RWPE2 (cell line): ENCODE measurements at places on chromosomes 2 and 18.

DNA sequence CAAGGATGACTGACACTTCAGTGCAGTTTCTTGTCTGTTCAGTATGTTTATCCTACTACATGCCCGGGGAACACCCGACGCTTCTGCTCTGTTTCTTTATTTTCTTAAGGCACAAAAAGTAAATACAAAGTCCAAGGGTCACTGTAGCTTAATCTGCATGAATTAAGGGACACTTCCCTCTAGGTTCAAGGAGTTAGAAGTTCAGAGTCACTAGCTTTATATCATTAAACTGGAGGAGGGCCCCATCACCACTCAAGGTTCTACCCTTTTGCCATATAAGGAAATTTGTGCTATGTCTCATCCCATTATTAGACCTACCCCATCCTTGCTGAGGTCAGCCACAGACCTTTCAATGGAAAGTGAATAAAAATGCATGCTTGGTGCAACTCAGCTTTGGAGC, 27.6 kb upstream of the RMDN2 start:
- no peak for DNase-seq

DNA sequence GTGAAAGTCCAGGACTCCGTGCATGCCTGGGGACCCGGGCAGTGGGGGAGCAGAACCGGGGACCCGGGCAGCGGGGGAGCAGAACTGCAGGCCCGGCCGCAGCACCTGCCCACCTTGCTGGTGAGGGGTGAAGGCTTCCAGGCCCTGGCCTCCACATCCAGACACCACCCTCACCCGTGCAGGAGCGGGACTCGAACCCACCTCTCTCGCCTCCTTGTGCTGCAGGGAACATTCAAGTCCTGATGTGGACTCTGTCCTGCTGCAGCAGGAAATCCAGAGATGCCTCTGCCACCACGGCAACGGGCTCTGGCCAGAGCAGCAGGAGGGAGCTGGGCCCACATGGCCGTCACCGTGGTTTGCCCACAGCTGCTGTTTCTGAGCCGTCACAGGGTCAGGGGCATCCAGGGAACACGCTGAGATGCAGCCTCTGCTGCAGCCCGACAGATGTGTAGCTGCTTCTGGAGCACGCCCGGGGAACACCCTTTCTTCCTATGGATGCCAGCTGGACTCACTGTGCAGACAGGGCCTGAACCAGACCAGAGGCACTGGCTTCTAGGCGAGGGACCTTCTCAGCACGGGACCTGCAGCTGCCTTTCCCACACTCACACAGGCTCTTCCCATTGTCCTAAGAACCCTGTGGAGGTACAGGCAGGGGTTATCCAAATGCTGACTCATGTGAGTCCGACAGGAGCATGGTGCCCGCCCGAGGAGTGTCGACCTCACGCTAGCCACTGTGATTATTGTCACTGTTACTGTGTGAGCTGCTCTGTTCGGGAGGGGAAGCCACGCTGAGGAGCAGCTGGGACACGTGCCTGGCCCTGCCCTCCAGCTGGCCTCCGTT, 89.2 kb upstream of the CTDP1 start:
- DNase-seq = peak; percentile 41

GRCh38 chr2:219298759-219299371, 10.3 kb downstream of the PTPRN start:
- no peak for DNase-seq

DNA sequence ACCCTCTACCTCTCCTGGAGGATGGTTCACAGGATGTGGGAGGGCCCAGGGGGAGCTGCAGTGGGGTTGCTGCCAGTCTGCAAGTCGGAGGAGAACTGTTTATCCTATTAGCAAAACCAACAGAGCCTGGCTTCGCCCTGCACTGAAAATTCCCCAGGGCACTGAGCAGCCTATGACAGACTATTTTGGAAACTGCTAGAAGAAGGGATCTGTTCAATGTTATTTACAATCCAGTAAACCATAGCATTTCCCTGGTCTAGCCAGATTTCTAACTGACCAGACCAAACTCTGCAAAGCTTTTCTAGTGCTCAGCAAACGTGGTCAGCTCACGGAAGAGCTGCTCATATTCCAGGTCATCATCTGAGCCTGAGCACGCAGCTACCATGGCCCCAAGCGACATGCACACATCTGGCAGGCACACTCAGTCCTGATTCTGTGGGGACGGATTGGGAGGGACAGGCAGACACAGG, 64.8 kb upstream of the PID1 start:
- no peak for DNase-seq

DNA sequence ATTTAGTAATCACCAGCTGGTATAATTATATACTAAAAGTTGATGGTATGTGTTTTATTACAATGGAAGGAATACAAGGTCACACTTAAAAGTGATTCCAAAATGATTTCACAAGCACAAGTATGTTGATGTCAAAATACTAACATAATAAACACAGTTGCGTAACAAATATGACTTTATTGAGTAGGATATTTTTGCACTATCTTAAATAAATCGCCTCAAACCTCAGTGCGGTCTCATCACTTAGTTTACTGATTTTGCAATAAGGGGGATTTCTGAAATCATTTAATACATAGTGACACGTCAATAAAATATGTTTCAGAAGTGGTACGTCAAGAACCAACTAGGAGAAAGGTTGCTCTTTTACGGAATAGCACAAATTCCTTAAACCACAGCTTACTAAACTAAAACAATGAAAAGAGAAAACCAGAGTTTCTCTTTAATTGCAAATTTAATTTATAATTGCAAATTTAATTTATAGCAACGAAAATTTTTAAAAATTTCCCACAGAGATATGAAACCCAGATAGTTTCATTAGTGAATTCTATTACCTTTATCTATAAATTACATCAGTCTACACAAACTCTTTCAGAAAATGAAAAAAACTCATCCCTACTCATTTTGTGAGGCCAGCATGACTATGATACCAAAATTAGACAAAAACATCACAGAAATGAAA, 304.0 kb upstream of the REG3G start:
- no peak for DNase-seq

DNA sequence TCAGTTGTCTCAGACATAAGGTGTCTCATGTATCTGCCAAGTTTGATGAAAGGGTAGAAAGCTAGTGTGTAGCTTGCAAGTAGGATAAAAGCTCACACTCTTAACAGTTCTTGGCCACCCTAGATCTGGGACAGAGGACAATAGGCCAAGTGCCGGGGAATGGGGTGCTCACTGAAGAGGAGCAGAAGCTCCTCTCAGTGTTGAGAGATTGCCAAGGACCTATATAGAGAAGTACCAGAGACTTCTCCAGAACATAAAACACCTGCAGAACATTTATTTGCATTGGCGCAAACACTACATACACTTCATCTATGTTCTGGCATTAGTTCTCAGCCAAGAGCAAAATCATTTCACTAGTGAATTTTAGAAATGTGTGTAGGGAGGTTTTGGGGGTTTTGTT, 2.9 kb upstream of the GTF3C3 start:
- DNase-seq = no peak

DNA sequence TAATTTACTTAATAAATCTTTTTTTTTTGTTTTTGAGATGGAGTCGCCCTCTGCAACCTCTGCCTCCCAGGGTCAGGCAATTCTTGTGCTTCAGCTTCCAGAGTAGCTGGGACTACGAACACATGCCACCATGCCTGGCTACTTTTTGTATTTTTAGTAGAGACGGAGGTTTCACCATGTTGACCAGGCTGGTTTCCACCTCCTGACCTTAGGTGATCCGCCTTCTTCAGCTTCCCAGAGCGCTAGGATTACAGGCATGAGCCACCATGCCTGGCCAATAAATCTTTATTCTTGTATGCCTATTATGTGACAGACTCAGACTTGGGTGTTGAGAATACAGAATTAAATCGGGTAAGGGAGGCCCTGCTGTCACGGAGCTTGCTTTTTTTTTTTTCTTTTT, 16.7 kb upstream of the ASXL2 start:
- no peak for DNase-seq

GRCh38 chr2:19102696-19103423, 255.6 kb downstream of the OSR1 start:
- no peak for DNase-seq

DNA sequence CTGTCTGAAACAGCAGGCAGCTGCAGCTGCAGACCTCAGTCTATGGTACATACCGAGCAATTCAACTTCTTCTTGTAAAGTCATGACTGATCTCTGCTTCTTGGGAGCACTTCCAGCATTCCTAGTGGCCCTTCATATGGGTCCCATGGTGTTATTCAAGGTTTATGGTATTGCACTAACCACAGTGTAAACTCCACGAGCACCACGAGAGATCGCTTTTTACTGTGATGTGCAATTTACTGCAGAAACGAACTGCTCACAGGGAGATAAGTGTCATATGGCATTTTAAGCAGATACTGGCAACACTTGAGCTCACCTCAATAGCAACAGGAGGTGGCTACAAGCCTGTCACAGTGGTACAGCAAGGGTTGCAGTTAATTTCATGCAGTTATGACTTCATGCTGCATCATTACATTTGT, 38.6 kb upstream of the SH3BP4 start:
- no peak for DNase-seq

GRCh38 chr2:127859712-127860085, 1.7 kb upstream of the POLR2D start:
- peak; percentile 91 for DNase-seq

DNA sequence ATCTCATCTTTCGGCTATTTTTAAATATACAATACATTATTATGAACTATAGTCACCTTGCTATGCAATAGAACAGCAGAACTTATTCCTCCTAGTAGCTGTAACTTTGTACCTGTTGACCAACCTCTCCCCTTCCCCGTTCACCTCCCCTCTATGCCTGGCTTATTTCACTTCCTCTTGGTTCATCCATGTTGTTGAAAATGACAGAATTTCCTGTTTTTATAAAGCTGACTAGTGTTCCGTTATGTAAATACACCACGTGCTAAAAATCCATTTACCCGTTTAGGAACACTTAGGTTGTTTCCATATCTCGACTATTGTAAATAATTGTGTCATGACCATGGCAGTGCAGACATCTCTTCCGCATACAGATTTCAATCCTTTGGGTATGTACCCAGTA, 10.3 kb downstream of the ALPI start:
- no peak for DNase-seq

DNA sequence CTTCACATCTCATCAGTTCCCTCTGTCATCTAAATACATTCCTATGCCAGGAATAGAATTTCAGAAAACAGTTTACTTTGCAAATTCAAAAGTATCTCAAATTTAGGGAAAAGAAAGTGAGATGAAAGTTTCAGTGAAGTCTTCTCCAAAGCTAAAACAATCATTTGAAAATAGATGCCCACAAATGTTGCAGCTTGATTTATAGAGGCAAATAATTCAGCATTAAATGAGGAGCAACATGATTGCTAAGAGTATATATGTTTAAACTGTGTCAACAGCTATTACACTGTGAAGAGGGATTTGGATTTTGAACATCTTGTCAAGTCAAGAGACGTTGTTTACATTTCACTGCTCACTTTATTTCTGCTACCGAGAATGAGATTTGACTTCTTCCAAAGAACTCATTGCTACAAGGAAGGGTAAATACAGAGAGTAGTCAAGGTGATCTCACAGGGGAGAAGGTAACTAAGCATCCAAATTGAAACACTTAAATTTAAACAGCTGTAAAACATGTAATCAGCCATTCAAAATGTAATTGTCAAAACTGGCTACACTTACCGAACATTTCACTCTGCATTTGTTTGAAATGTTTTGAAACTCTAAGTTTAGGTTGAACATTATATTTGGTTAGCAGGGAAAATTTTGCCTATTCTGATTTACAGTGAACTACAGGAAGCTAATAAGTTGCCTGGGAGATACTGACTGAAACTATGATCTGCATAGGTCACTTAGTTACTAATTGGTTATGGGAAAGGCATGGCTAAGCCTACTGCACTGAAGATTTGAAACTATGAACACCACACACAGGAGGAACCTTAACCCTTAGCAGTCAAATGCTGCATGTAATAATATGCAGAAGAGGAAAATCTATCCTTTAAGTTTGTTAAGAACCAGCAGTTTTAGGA, 33.2 kb upstream of the GALNT3 start:
- no peak for DNase-seq

DNA sequence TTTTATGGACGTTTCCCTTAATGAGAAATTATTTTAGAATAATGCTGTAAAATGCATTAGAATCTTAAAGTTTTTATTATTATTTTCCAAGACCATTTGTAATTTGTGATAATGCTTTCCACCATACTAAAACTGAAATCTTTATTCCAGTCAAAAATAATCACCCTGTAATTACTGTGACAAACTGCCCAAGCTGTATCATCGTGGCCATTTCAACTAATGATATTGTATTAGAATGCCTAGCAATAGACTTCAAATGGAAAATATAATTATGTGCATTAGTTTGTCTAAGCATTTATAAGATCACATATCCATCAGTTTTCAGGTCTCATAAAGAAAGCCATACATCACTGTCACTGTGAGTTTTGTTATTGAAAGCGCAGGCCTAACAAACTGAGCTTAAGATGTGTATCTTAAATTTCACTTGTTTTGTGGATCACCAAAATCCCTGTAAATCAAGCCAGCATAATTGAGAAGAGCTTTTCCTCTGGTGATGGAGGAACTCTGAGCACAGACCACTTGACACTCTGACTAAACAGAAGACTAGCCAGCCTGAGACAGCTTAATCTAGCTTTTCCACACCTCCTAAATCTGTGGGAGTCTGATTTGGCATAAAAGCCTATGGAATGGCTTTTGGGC, 1312.2 kb upstream of the ACVR2A start:
- no peak for DNase-seq

DNA sequence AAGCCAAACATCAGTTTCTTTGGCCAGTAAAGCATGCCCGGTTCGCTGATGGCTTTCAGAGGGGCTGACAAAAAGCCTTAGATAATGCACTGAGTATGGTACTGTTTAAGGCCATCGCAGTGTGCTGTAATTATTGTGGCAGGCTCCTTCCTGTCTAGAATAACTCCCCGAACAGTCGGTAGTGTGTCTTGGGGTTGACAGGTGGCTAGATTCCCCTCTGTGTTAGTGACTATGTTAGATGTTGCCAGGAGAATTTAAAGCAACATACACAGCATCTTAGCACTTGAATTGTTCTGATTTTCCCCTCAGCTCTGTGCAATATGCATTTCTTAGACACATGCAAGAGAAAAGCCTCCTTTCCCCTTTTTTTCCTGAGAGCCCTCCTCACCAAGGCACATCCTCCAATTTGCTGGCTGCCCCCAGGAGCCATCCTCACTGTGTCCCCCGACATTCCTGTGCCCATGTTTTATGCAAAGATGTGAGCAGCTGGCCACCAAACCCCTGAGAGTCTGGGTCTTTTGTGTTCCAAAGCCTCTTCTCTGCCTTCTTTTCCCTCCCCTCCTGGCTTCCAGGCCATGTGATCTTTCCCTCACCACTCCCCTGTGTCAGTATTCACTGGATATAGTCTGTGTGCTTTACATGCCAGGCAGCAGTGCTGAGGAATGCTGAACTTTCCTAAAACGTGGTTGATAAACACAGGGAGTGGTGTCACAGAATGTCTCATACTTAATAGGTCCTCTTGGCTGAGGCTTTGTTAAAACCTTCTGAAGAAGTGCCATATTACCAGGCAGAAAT, 331.5 kb downstream of the HRH4 start:
- DNase-seq = no peak

DNA sequence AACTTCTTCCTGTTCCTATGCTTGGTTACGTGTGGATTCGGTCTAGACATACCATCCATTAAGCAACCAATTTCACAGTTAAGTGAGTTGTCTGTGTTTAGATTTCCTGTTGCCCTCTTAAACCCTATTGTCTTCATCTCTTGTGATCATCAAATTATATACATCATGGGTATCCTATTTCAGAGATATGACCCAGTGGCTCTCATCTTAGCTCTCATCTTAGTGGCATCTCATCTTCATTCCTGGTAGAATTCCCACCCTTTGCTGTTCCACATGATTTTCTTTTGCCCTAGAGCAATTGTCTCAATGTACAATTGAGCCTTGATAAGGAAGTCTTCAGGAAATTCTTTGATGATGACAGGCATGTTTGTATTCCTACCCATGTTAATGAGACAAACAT, 29.4 kb upstream of the FN1 start:
- DNase-seq = no peak

GRCh38 chr2:150909090-150909489, 352.6 kb downstream of the RBM43 start:
- no peak for DNase-seq
